ENCODE measurements at places on chromosomes 7 and 10. TPM values are rescaled to one million over a fixed set of nuclear protein-coding genes. Genes with fewer than 3 reads are reported as not detected.

Gene SORCS3
- polyA plus RNA-seq, result not detected

Gene OIT3
- 0.08 TPM for polyA plus RNA-seq

Gene OR2A42
- polyA plus RNA-seq, result not detected

Gene CRYGN
- polyA plus RNA-seq, result not detected

Gene CHN2
- 44.8 TPM for polyA plus RNA-seq

Gene HUS1
- 37.7 TPM for polyA plus RNA-seq

Gene OR9A4
- polyA plus RNA-seq, result 0.28 TPM

Gene POM121L12
- not detected for polyA plus RNA-seq

Gene H2BK1
- not detected for polyA plus RNA-seq

Gene MSMB
- polyA plus RNA-seq, result not detected

Gene COX15
- polyA plus RNA-seq, result 35.7 TPM

Gene MUC12
- polyA plus RNA-seq, result 0.44 TPM

Gene BUD31
- polyA plus RNA-seq, result 256 TPM

Gene PSD
- 1.5 TPM for polyA plus RNA-seq

Gene BTBD16
- polyA plus RNA-seq, result not detected

Gene GPR85
- not detected for polyA plus RNA-seq

Gene CCDC172
- polyA plus RNA-seq, result not detected

Gene IDI2
- not detected for polyA plus RNA-seq

Gene RASSF4
- 290 TPM for polyA plus RNA-seq

Gene CPEB3
- 1.8 TPM for polyA plus RNA-seq

Gene CYP3A4
- not detected for polyA plus RNA-seq

Gene SNCG
- not detected for polyA plus RNA-seq

Gene DPP6
- not detected for polyA plus RNA-seq

Gene SPDYE6
- polyA plus RNA-seq, result 0.29 TPM

Gene C10orf53
- polyA plus RNA-seq, result not detected

Gene HGF
- 18.3 TPM for polyA plus RNA-seq

Gene ADARB2
- not detected for polyA plus RNA-seq

Gene CYP3A7
- not detected for polyA plus RNA-seq

Gene VGF
- not detected for polyA plus RNA-seq

Gene ASB10
- polyA plus RNA-seq, result not detected

Gene VCL
- polyA plus RNA-seq, result 39.1 TPM

Gene CRTAC1
- polyA plus RNA-seq, result not detected

Gene NODAL
- not detected for polyA plus RNA-seq

All from CD14-positive monocyte (primary cell).